ENCODE measurements at places on chromosomes 6 and 20.
A peak's percentile ranks its signal among the peaks of the same experiment; 100 is the strongest.

- DNase-seq, result peak; percentile 88
Measured at GRCh38 chr6:125191916-125192609, 38.5 kb downstream of the TPD52L1 start.

GRCh38 chr6:131042664-131043063 lies 20.4 kb downstream of the EPB41L2 start:
- DNase-seq, result no peak

- no peak for DNase-seq
Measured at GRCh38 chr6:118921084-118921483, 13.9 kb downstream of the MCM9 start.

- DNase-seq, result no peak
Measured at GRCh38 chr6:45630314-45630713, 252.6 kb upstream of the SUPT3H start.

GRCh38 chr6:40880906-40881305 lies 158.1 kb downstream of the UNC5CL start:
- no peak for DNase-seq

DNA sequence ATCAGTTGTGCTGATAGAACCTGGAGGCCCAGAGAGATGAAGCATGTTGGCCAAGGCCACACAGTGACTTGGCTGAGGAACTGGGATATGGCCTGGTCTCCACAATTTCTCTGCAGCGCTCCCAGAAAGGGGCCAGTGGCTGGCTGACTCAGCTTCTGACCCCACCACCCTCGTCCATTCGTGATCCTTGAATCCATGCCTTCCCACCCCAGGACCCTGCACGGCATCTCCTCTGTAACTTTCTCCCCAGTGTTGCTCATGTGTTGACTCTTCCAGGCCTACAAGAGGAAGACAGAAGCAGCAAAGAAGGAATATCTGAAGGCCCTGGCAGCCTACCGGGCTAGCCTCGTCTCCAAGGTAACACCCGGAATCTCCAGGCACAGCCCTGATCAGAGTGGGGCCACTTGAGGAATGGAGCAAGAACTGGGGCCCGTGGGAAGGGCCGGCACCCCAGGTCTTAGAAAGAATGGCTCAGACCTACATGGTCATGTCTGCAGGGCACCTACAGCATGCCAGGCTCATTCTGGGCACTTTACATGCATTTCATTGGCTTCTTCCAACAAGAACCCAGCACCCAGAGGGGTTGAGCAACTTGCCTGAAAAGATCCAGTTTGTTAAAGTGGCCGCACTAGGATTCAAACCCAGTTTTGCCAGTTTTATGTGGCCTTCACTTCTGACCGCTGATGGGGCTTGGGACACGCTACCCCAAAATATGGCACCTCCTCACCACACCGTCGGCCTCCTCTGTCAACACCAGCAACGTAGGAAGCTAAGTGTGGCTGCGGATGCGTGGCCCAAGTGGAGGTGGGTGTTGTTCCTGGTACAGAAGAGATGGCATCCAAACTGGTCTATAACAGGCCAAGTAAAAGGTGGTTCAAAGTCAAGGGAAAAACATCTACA lies 122.2 kb downstream of the JPH2 start:
- DNase-seq, result no peak

GRCh38 chr20:10603971-10604864 lies 69.6 kb downstream of the JAG1 start:
- peak; percentile 89 for DNase-seq

- DNase-seq, result no peak
Measured at GRCh38 chr6:159945801-159946392, 23.0 kb upstream of the IGF2R start.

DNA sequence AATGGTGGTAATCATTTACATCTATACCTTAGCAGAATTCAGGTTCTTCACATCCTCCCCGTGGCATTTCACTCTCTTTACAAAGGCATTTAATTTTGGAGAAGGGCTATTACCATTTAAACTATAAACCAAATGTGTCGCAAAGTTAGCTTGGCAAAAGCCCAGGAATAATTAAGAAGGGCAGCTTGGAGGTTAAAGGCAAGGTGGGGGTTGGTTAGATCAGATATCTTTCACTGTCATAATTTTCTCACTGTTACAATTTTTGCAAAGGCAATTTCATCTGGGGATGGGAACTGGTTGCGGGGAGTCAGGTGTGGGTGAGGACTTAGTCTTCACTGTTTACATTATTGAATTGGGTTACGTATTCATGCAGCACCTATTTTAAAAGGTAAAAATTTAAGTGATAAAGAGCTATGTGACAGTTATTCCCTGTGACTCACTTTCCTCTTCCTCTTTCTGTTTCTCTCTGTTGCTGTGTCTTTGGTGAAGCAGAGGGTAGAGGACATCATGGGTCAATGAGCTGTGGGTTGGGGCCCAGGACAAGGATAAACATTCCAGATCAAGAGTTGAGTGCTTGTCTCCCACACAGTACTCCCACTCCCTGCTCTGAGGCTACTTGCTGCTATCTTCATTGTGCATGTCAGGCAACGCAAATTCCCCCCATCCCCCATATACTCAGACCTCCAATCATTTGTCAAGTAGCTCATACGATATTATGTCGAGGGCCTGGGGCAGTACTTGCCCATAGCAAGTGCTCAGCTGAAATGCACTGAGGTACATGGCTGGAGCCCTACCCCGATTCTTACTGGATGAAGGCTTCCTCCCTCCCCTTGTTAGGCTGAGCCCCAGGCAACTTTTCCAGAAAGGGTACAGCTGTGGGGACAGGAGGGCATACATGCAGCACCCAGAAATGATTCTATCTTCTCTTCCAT lies 223.1 kb upstream of the MYLIP start:
- no peak for DNase-seq

GRCh38 chr6:47836046-47836445 lies 54.2 kb downstream of the OPN5 start:
- no peak for DNase-seq

DNA sequence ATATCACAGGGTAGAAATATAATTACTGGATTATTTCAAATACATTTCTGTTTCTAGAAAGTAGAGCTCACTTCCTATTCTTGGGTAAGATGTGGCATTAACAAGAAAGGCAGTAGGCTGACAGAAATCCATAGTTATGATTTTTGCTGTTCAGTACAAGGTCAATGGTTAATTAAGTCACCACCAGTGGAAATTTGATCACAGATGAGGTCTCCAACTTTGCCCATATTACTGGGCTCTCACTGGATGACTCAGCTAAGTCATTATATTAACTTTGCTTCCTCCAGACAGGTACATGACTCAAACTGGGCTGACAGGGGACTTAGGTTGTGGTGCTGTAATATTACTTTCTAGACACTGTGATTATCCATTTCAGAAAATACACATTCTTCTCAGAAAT lies 212.4 kb downstream of the GRIK2 start:
- DNase-seq, result no peak

DNA sequence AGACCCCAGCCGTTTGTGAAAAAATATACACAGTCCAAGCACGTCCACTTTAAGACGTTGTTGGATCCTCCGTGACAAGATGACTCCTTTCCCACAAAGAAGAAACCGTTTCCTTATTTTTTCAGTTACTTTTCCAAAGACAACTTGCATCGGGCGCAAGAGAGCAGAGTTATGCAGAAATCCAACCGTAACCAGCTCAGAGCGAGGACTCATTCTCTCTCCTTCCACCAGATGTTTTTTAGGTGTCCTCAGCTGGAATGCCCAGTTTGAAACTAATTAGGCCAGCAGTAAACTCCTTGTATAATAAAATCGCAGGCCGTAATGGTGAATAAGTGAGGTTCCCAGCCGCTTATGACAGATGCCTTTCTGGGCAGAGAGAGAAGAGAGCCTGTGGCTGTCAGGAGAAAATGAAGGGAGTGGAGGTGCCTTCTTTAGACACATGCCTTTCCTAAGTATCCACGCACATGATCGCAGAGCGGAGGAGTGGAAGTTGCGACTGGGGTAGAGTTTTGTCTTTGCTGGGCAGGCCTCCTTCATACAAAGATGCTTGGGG lies 2.8 kb downstream of the EYA2 start:
- no peak for DNase-seq

DNA sequence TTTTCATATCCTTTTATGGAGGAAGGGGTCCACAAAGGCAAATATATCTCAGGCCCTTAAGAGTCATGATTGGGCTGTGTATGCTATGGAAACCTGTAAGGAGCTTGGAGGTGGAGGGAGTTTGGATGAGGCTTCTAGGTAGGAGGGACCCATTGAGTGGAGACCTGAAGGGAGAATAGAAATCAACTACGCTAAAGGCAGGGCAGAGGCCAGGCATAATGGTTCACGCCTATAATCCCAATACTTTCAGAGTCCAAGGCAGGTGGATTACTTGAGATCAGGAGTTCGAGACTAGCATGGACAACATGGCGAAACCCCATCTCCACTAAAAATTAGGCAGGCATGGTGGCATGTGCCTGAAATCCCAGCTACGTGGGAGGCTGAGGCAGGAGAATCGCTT lies 34.4 kb upstream of the ZNF217 start:
- DNase-seq, result no peak

GRCh38 chr6:111973118-111973761 lies 80.7 kb upstream of the CCN6 start:
- DNase-seq, result peak; percentile 98

DNA sequence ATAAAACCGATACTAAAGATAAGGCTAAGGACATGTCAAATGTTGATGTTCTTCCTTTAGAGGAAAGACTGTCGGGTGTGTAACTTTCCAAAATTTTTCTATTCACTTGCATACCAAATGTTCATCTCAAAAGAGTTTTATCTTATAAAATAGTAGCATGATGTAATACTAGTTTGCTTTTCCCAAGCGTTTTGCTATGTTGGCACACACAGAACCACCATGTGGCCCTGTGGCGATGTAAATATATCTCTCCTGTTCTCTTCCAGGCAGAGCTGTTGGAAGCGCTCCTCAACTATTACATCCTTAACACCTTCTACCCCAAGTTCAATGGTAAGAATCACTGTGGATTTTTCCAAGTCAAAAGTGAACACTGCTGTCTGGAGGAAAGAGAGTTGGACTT lies 26.5 kb downstream of the LBP start:
- DNase-seq, result peak; percentile 52

- no peak for DNase-seq
Measured at GRCh38 chr20:58102744-58103516, 125.5 kb downstream of the ANKRD60 start.

- no peak for DNase-seq
Measured at GRCh38 chr6:57123111-57123510, 33.1 kb downstream of the ZNF451 start.

DNA sequence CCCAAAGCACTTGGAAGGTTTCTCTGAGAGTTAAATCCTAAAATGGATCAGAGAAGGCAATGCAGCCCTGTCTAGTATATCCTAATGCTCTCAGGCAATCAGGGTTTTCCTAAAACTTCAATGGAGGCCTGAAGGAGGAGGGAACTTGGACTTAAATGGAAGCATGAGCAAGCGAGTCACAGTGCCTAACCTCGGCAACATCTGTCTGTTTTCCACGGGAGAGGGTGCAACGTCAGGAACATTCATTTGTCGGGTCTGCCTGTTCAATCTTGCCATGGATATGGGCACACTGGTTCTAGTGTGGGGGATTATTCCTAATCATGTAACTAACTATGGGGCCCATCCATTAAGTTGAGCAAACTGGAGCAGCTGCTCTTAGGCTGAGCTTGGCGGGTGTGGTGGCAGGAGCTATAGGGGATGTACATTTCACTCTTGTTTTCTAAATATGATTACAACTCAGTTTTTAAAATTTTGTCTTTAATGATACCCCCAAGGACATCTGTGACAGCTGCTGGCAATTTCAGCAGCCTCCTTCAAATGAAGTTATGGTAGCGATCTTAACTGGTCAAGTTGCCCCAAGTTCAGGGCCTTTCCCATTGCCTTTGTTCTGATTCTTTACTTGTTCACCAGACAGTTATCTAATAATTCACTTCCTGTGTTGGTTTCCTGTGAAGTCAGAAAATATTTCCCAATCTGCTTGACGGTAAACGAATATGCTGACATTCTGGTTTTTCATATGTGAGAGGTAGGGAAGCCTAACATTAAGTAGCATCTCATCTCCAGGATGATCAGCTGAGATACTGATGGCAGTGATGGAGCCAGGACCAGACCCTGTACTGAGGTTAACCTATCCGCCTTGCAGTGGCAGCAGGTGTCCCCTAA lies 21.6 kb downstream of the DSE start:
- peak; percentile 90 for DNase-seq

DNA sequence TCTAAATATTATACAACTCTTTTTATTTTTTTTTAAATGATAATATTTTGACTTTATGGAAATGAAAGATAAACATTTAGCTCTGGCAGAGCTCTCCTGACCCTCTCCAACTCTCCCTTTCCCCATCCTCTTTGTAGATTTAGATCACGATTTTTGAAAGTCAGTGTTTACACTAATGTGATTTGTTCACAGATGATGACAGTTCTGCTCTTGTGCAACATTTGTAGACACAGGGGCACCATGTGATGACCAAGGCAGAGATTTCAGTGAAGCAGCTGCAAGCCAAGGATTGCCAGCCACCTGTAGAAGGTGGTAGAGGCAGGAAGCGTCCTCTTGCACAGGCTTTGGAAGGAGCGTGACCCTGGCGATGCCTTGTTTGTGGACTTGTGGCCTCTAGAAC lies 483.2 kb downstream of the QKI start:
- DNase-seq, result peak; percentile 2

DNA sequence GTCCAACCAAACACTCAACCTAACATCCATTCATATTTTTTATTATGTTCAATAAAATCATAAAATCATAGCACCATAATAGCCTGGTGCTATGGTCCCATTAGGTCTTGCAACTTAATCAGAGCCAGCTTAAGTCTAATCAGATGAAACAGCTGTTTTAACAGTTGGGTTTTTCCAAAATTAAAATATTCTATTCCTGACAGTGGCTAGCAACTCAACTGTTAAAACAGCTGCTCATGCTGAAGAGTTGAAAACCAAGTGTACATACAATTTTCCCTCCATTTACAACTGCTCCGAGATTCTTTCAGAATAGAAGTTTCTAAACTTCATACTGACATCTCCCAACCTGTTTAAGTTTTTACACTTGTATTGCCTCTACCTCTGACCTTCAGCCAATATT lies 89.5 kb downstream of the UBE3D start:
- no peak for DNase-seq

DNA sequence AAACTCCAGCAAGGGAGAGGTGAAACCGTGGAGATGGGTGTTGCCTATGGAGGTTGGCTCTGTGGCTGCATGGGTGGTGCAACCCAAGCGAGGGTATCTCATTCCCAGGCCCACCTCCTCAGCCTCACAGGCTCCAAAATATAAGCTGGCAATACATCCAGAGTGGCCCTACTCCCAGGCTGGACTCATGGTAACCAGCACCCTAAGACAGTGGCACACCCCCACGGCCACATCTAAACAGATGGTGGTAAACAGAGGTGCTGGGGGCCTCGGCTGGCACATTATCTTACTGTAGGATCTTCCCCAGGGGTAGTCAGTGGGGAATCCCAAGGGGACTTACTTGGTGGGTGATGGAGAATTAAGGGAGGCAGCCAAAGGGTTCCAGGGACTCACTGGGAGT lies 33.7 kb upstream of the CCND3 start:
- no peak for DNase-seq

- DNase-seq, result no peak
Measured at GRCh38 chr6:79184641-79185040, 49.8 kb downstream of the HMGN3 start.

GRCh38 chr6:139161817-139162284 lies 27.0 kb downstream of the HECA start:
- DNase-seq, result no peak

GRCh38 chr20:2114990-2115681 lies 13.5 kb downstream of the STK35 start:
- DNase-seq, result peak; percentile 81

GRCh38 chr6:134624781-134625180 lies 306.9 kb upstream of the SGK1 start:
- no peak for DNase-seq

Data from cardiac fibroblast (primary cell).